ENCODE measurements at places on chromosomes 3 and 15. TPM values are rescaled to one million over a fixed set of nuclear protein-coding genes. Genes with fewer than 3 reads are reported as not detected.

MUC4 gene
- 19.0 TPM for total RNA-seq

SUSD5 gene
- total RNA-seq = 0.18 TPM

DNA sequence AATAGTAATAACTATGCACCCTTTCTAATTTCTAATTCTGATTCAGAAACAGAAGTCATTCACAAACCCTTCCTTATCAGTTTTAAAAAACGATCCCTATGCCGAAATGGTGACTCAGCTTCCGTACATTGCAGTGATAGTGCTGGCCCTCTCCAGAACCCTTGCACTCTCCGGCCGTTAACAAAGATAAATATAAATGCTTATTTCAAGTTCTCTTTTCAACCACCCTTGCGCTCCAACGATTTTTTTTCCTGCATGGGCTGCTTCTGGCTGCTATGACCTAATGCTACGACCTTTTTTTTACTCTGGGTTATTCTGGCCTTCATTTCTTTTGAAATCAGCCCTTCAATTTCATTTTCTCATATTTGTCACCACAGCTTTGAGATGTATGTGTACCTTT lies 646.2 kb downstream of the NTRK3 start:
- no peak for DNase-seq

RHO gene
- not detected for total RNA-seq

DYNC1LI1 gene
- total RNA-seq = 26.4 TPM
